Activated T-cell treated with anti-CD3 and anti-CD28 coated beads, Interleukin-2, amount 50 U/mL, for 72 hours (primary cell): ENCODE measurements at places on chromosomes 2 and 18. TPM values are rescaled to one million over a fixed set of nuclear protein-coding genes. Genes with fewer than 3 reads are reported as not detected.

The FAM228B gene
- total RNA-seq = 18.0 TPM

The TTLL4 gene
- total RNA-seq = 30.9 TPM

The SERPINB12 gene
- not detected for total RNA-seq

The CNGA3 gene
- total RNA-seq = not detected

- H3K36me3 ChIP-seq = no peaks in the 10 kb centered on the region
- H3K27ac ChIP-seq = no peak overlapping the region
- H3K27me3 ChIP-seq = peaks cover 6% of the 10 kb centered on the region
- no peak overlapping the region for H3K4me3 ChIP-seq
- no peaks in the 10 kb centered on the region for H3K4me1 ChIP-seq
These were observed 128.5 kb downstream of the METTL4 start for GRCh38 chr18:2442726-2443275.
